ENCODE measurements at places on chromosomes 3 and 15.
A peak's percentile ranks its signal among the peaks of the same experiment; 100 is the strongest.

DNA sequence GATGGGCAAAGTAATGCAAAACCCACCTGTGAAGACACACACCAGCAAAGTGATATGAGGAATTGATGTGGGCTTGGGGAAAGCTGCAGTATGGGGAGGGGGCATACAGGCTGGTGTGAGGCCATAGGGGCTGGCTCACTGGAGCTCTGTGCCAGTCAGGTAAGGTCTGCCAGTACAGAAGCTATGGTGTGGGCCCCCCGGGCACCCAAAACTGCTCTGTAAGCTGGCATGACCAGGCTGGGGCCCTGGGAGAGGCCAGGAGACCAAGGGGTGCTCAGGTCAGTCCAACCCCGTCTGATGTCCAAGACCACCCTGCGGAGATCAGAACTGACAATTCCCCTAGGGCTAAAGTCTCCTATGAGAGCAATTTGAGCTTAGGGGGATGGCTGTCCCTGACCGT lies 163.1 kb downstream of the KCNMB2 start:
- no peak for DNase-seq

- DNase-seq: peak; percentile 74
Observed at GRCh38 chr3:196081002-196081833, 672 bp downstream of the TFRC start.

- DNase-seq: no peak
Observed at GRCh38 chr15:36841193-36841592, 259.2 kb downstream of the MEIS2 start.

DNA sequence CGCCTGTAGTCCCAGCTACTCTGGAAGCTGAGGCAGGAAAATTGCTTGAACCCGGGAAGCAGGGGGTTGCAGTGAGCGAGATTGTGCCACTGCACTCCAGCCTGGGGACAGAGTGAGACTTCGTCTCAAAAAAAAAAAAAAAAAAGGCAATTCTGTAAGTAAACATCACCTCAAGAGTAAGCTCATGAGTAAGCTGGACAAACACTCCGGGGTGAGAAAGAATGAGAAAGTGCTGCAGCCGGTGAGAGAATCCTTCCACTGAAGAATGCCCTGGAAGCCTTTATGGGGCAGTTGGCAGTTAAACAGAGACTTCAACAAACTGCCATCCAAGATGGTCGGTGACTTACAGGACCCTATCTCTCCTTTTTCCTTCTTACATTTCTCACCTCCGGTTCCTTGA lies 47.5 kb downstream of the FEZF2 start:
- no peak for DNase-seq

DNA sequence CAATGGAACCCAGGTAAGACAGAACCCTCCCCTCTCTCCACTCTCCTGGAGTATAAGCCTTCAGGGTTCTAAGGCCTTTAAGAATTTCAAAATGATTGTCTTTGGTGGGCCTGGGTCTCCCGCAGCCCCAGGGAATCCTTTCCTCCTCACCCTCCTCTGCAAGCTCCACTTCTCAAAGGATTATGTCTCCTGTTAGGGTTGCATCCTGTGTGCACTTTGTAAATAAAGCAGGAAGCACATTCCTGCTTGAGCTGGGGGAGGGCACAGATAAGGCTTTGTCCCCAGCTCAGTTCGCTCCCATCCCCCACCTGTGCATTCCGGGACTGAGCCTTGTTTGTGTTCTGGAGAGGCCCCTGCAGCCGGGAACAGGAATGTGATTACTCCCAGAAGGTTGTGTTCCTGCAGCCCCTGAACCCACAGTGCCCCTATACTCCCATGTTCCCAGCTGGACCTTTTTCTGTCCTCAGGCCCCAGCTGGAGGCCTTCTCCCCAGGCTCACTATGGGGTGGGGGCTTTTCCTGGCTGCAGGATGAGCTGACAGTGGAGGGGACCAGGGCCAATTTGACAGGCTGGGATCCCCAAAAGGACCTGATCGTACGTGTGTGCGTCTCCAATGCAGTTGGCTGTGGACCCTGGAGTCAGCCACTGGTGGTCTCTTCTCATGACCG lies 9.5 kb downstream of the TYRO3 start:
- DNase-seq: no peak

DNA sequence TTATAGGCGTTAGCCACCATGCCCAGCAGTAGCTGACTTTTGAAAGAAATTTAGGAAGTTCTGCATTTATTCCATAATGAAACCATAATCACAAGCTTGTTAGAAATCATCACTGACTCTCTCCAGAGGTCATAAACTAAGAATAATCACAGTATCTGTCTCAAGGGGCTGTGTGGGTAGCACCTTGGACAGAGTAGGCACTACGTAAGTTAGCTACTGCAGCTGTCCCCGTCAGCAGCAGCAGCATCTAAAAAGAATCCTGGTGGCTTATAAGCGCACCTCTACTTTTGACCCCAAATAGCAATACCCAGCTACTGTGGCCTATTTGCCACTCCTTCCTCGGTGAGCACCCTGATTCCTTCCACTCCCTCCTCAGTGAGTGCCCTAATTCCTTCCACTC lies 57.8 kb upstream of the RPL35A start:
- DNase-seq: no peak

- no peak for DNase-seq
Observed at GRCh38 chr3:49454458-49454857, 15.6 kb upstream of the DAG1 start.

DNA sequence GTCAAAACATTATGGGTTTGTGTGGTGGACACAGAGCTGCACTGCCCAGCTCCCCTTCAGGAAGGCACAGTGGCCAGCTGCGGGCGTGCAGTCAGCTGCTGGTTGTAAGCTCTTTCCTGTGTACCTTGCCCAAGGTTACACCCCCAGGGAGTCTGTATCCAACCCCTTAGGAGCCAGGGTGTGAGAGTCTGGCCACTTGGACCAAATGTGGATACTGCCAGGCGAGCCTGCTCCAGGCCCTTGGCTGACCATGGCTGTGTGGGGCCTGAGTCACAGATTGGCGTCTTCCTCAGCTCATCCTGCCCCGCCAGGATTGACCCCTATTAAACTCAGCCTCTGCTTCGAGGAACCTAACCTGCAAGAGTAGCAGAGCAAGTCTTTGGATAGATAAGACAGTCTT lies 56.9 kb downstream of the ABHD5 start:
- DNase-seq: no peak

- DNase-seq: no peak
Observed at GRCh38 chr15:41926185-41927056, 32.6 kb upstream of the SPTBN5 start.

GRCh38 chr3:42547401-42547945 lies 34.3 kb downstream of the SEC22C start:
- peak; percentile 75 for DNase-seq

GRCh38 chr3:82030916-82031315 lies 269.5 kb upstream of the GBE1 start:
- DNase-seq: no peak

DNA sequence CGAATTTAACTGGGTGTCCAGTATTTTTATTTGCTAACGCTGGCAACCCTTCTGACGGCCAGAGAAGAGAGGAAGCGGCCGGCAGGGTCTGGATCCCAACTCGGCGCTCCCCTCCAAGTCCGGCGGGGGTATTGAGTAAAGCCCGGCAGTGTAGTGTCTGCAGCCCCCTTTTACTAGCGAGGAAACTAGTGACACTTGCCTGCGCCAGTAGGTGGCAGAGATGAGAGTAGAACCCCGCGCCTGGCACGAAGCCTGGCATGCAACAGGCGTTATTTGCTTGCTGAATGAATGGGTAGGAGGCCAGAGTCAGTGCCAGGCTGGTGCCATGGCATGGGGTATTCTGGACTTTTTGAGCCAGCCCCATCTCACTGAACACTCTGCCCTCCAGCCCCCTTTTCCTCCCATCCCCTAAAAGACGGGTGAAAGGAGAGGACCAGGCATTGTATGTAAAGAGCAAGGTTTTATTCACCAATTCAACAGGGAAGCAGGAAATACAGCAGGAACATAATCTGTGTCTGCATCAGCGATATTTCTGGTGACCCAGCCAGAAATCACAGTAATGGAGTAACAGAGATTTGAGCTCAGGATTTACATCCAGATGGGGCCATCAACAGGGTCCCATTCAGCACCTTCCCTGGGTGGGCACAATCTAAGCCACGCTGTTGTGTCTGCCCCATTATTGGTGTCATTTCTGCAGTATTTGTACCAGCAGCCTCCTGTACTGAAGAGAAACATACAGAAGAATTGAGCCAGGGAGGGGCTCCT lies 788 bp upstream of the WDR73 start:
- peak; percentile 86 for DNase-seq

DNA sequence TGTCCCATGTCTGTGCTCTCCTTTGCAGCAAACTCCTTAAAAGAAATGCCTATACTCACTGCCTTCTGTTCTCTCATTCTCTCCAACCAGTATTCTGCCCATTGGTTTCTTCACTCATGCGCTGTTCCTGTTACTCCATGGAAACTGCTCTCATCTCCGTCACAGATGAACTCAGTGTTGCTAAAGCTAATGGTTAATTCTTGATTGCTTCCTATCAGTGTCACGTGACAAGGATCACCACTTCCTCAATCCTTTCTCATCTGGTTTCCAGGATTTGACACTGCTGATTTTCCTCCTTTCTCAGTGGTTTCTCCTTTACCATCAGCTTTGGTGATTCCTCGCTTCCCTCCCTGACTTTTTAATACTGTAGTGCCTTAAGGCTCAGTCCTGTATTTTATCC lies 2.6 kb downstream of the DPH3 start:
- no peak for DNase-seq

All from activated CD4-positive, alpha-beta T cell treated with anti-CD3 and anti-CD28 coated beads for 48 hours (primary cell).